ENCODE measurements at places on chromosomes 2 and 18.

DNA sequence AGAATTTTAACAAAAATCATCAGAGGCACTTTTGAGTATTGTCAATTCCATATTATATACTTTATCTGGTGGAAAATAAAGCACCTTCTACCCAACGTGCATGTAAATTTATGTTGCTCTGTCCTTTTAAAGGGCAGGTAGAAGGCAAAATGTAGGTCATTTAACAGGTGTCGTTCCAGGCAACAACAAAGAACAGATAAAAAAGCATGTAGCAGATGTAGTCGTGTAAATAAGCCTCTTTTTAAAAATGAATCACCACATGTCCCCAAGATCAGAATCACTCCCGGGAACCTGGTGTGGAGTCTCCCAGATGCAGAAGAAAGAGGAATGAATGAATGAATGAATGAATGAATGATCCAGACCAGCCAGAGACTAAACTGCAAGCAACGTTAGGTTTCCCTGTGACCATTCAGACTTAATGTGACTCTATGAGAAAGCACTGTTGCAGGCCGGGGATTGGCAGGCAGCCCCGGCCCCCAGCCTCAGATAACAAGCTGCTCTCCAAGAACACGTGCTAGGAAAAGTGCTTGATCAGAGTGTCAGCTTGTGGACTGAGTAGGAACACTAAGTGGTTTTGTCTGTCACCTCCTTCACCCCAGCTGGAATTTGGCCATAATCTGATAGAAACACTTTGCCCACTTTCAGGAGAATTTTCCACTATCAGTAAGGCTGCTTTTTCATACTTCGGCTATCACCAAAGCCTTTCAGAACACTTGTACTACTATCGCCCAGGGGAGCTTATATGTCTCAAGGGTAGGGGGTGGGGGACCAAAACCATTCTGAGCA is 100.6 kb downstream of the CDK15 start:
- no peak for DNase-seq

DNA sequence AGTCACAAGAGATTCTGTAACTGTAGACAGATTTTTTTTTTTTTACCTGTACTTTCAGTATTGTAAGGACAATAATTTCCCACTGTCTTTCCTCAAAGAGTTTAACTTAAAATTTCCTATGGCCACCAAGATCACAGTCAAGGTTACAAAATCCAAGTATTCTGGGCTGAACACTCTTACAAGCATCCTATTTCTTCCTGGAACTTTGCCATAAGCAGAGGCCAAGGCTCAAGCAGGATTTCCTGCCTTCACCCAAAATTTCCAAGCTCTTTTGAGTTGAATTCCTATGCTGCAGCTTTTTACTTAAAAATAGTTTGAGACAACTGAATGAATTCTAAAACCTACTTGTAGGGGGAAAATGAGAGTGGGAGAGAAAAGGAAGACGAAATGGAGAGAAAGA is 299.4 kb downstream of the ZNF516 start:
- no peak for DNase-seq

GRCh38 chr2:140567734-140568133 is 1563.1 kb downstream of the LRP1B start:
- no peak for DNase-seq

DNA sequence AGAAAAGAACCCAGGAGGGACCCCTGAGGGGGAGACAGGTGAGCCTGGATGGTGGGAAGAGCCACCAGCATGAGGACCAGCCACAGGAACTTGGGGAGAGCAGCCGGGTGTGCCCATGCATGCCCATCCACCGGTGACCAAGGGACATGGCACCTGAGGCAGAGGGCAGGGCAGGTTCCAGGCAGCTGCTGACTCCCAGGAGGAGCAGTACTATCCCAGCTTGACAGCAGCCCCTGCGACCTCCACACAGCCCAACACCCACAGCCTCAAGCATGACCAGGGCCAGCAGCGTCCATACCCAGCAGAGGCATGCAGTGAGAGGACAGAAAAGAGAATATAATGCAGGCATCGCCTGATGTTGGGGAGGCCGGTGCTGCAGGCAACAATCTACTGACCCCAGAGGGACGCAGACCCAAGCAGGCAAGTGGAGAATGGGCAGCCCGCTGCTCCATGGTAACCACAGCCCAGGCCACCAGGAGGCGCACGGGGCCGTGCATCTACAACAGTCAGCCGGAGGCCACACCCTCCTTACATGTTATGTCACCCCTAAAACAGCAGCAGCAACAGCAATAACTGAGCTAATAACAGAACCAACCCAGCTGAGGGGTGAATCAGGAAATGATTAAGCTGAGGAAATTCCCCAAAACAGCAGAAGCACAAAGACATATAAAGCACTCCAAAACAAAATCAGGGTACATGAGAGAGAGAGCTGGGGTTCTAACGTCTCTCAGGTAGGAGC is 44.1 kb downstream of the ANKMY1 start:
- DNase-seq, result peak; percentile 69

DNA sequence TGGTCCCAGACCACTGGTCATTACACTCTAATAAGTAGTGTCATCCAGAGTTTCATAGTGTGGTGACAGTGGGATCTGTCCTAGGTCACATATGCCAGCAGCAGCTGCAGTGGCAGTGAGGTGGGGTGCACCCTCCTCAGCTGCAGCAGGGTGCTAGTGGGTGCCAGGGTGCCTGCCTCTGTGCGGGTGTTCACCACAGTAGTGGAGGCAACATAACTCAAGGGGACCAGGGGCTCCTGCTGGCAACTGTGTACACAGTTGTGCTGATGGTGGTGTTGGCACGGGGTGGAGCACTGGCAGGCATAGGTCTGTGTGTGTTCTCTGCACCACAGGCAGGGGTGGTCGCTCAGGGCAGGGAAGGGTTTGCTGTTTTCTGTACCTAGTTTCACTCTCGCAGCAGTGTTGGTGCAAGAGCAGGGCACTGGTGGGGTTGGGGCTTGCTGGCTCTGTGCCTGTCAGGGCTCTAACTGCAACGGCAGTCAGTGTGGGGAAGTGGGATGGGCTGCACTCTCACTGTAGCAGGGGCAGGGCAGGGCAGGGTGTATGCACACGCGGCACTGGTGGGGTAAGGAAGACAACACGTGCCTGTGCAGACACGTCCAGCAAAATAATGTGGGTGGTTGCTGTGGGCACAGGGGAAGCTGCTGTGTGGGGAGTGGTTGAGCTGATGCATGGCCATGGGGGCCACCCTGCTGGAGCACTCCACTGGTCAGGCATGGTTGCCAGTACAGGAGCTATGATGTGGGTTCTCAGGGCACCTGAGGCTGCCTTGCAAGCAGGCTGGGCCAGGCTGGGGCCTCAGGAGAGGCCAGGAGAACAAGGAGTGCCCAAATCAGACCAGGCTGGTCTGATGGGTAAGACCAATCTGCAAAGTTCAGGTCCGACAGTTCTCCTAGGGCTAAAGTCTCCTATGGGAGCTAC is 226.6 kb downstream of the MEIS1 start:
- DNase-seq, result no peak

DNA sequence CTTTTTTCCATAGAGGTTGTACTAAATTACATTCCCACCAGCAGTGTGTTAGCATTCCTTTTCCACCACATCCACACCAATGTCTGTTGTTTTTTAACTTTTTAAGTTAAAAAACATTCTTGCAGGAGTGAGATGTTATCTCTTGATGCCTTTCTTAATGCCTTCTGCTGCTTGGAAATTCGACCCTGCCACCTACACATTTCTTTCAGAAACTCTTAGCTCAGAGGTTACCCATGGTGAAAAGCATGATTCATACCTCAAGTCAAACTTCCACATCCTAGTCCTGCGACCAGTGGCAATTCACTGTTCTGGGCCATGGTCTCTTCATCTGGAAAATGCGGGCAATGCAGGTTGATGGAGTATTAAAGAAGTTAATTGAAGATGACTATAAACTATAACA is 12.7 kb upstream of the HNMT start:
- DNase-seq, result no peak

GRCh38 chr18:78607221-78607620 is 372.4 kb upstream of the SALL3 start:
- DNase-seq, result no peak

- DNase-seq, result no peak
Measured at GRCh38 chr2:154329510-154329909, 369.0 kb upstream of the KCNJ3 start.

- DNase-seq, result peak; percentile 42
Measured at GRCh38 chr18:74468547-74469061, 11.5 kb upstream of the DIPK1C start.

DNA sequence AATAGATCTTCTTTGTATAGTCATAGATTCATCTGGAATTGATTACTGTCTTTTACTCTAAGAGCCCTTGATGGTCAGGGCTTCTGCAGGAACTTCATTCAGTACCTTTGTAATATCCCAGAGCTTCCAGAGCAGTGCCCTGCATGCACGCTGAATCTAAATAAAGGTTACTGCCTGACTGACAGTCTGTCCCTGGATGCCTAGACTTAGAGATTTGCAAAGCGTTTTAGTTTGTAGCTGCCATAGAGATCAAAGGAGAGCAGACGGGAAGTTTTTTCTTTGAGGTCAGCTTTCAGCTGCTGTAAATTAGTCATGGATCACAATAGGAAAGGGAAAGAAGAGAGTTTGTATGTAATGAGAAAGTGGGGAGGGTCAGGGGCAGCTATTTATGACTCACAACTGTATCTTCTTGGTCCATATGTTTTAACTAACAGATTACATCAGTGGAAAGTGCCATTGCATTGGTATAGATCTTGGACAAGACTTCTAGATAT is 45.2 kb upstream of the NYAP2 start:
- peak; percentile 12 for DNase-seq

- DNase-seq, result no peak
Measured at GRCh38 chr2:162720559-162721271, 117.9 kb downstream of the KCNH7 start.

DNA sequence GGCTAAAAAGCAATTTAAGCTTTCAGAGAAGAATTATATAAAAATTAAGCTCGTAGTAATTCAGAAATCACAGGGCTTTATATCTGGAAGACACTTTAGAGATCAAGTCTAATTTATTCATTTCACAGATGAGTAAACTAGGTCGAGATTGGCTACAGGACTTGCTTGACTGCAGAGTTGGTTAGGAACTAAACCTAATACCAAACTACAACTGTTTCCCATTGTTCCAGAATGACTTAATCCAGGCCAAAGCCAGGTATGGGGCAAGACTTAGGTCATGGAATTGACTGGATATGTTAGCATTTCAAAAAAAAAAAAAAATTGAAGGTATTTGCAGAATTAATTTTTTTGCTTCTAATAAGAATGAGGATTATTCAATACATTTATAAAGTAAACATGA is 146.1 kb downstream of the RIT2 start:
- DNase-seq, result no peak

DNA sequence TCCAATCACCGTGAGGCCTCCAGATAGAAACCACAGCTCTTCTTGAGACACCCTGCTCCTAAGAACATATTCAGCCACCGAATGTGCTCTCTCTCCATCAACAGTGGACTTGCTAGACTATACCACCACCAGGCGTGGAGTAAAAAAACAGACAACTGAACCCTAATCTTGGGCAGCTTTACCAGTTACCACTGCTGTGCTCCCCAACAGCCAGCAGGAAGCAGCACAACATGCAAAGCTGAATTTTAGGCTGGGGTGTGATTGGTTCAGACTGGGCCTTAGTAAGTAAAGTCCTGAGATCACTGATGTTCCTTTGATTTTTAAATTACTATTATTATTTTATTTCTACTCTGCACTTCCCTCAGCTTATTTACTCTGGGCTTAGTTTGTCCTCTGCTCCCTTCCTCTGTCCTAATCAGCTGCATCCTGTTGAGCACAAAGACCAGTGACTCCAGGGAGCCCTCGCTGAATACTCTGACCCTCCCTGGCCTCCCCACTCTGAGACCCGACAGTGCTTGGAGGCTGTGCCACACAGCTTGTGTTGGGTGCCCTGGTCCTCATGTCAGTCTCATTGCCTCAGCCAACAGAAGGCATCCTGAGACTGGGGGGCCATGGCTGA is 21.9 kb downstream of the MRPL35 start:
- no peak for DNase-seq

DNA sequence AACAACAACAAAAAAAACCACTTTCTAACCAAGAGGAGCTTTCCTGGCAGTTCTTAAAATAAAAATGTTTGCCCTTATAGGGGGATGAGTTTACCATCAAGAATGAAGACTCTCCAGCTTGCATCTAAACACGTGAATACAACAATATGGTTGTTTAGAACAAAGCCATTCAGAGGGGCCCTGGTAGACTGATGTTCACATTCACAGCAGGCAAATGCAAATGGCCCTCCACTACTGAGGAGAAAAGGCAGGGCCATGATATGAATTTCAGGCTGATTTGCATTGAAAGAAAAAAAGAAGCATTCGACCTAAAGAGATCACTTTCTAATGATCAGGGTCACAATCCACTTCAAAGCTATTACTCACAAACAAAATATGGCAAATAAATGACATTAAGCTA is 65.3 kb upstream of the OTOS start:
- no peak for DNase-seq

GRCh38 chr2:11343650-11344341 is 640 bp downstream of the ROCK2 start:
- DNase-seq, result no peak

- DNase-seq, result no peak
Measured at GRCh38 chr2:121649149-121649595, at the start of gene CLASP1. Gene CLASP1, minus strand, starts transcription at chr2:121649462. Its CDS starts 43,567 bp downstream, at chr2:121605895.

- no peak for DNase-seq
Measured at GRCh38 chr2:116754381-116755101, 1060.0 kb upstream of the DDX18 start.

- no peak for DNase-seq
Measured at GRCh38 chr2:175832866-175833265, 169.2 kb downstream of the LNPK start.

Data from foreskin keratinocyte (primary cell).